ENCODE measurements at places on chromosomes 11 and 22.
A peak's percentile ranks its signal among the peaks of the same experiment; 100 is the strongest.

DNA sequence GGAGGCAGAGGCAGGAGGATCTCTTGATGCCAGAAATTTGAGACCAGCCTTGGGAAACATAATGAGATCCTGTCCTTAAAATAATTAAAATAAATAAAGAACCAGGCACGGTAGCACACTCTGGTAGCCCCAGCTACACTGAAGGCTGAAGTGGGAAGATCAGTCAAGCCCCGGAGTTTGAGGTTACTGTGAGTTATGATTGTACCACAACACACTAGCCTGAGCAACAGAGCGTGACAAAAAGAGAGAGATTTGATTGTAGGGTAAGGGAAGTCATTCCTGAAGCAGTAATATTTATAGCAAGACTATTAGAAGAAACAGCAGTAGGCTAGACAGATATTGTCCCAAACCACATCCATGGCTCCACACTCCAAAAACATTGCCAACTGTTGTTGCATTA lies 1408.4 kb upstream of the TENM4 start:
- H3K27me3 ChIP-seq = no peaks in the 10 kb centered on the region
- H3K36me3 ChIP-seq = no peaks in the 10 kb centered on the region
- H3K4me1 ChIP-seq = no peaks in the 10 kb centered on the region

GRCh38 chr11:102729849-102730815 lies 5.4 kb upstream of the MMP8 start:
- no peaks in the 10 kb centered on the region for H3K27me3 ChIP-seq
- DNase-seq = no peak
- H3K27ac ChIP-seq = no peak overlapping the region
- H3K4me3 ChIP-seq = no peak overlapping the region

DNA sequence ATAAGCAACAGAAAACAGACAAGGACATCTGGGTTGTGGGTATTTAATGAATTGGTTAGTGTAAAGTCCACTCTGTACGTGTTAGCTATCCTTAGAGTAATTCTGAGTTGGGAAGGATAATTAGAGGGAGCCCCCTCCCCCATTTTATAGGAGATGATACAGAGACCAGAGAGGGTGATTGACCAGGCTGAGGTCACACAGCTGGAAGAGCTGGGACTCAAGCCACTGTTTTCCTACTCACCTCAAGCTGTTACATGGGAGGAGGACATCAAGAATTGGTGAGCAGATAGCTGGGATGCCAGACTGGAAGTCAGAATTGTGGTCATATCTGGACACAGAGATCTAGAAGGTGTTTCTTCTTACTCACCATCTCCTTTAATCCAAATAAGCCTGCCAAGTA lies 8.7 kb upstream of the NPTXR start:
- no peaks in the 10 kb centered on the region for H3K27me3 ChIP-seq
- no peaks in the 10 kb centered on the region for H3K36me3 ChIP-seq
- H3K4me3 ChIP-seq = no peak overlapping the region
- H3K4me1 ChIP-seq = no peaks in the 10 kb centered on the region

- DNase-seq = no peak
- H3K27me3 ChIP-seq = no peaks in the 10 kb centered on the region
- no peaks in the 10 kb centered on the region for H3K4me1 ChIP-seq
- peak overlapping the region; percentile 60 for H3K27ac ChIP-seq
- H3K36me3 ChIP-seq = no peaks in the 10 kb centered on the region
Observed at GRCh38 chr11:121067453-121067852, 33.6 kb upstream of the TECTA start.

DNA sequence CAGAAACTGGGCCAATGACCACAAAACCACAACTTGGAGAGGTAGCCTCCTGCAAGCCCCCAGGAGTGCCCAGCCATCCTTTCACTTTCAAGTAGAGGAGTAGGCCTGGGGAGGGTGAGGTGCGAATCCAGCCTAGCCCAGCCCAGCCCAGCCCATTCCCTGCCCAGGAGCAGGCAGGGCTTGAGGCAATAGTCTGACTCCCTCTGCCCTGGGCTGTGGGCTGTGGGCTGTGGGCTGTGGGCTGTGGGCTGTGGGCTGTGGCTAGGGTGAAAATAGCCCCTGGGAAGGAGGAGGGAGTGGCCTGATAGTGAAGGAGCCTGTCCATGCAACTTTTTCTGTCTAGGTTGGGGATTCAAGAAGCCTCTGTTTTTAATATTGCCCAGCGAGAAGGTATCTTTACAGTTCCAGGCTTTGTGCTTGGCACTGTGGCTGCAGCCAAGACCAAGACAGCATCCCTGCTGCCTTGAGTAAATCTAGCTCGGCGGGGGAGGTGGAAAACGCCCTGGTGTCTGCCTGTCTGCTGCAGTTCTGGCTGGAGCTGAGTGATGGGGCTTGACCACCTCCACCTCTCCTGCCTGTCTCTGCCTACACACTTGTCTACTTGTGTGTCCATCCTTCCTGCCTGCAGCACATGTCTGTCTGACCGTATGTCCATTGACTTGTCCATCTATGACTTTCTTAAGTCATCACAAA lies 40.7 kb downstream of the LMO1 start:
- no peak overlapping the region for H3K27ac ChIP-seq
- no peak overlapping the region for H3K4me3 ChIP-seq
- no peak for DNase-seq
- peaks cover 3% of the 10 kb centered on the region for H3K4me1 ChIP-seq

GRCh38 chr11:34027516-34028408 lies 23.8 kb upstream of the CAPRIN1 start:
- H3K36me3 ChIP-seq = no peaks in the 10 kb centered on the region
- no peaks in the 10 kb centered on the region for H3K4me1 ChIP-seq
- H3K27me3 ChIP-seq = no peaks in the 10 kb centered on the region
- H3K27ac ChIP-seq = peak overlapping the region; percentile 85

GRCh38 chr11:21710809-21711208 lies 482.1 kb upstream of the ANO5 start:
- no peaks in the 10 kb centered on the region for H3K36me3 ChIP-seq
- no peak for DNase-seq
- H3K27ac ChIP-seq = no peak overlapping the region
- H3K4me1 ChIP-seq = no peaks in the 10 kb centered on the region

GRCh38 chr22:44063462-44064371 lies 39.6 kb downstream of the PARVB start:
- DNase-seq = no peak
- no peaks in the 10 kb centered on the region for H3K4me1 ChIP-seq
- H3K27me3 ChIP-seq = no peaks in the 10 kb centered on the region
- H3K27ac ChIP-seq = no peak overlapping the region
- H3K4me3 ChIP-seq = no peak overlapping the region

- H3K36me3 ChIP-seq = no peaks in the 10 kb centered on the region
- H3K27me3 ChIP-seq = no peaks in the 10 kb centered on the region
- peaks cover 13% of the 10 kb centered on the region for H3K4me1 ChIP-seq
- H3K27ac ChIP-seq = peak overlapping the region; percentile 77
- no peak overlapping the region for H3K4me3 ChIP-seq
Observed at GRCh38 chr22:37547251-37547741, 13.0 kb upstream of the CDC42EP1 start.

- no peak overlapping the region for H3K27ac ChIP-seq
- no peaks in the 10 kb centered on the region for H3K4me1 ChIP-seq
- H3K36me3 ChIP-seq = no peaks in the 10 kb centered on the region
Observed at GRCh38 chr11:133936592-133936991, 20.2 kb downstream of the IGSF9B start.

GRCh38 chr11:41121600-41121999 lies 337.9 kb downstream of the LRRC4C start:
- H3K27ac ChIP-seq = no peak overlapping the region
- DNase-seq = no peak
- no peak overlapping the region for H3K4me3 ChIP-seq

DNA sequence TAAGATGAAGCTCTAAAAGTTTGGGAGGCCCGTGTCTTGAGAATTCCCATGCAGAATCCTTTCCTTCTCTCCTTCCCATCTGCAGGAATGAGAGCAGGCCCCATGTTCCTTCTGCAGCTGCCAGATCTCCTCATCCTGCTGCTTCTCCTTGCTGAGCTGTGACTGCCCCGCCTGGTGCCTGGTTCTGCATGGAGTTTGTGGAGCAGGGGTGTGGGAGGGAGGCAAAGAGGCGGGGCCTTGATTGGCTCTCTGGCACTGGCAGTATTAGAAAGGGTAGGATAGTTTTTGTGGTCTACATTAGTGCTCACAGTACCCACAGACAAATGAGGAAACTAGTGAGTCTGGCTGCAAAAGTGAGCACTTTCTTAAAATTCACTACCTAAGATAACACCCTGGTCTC lies 91.1 kb upstream of the CLPB start:
- no peak overlapping the region for H3K27ac ChIP-seq

GRCh38 chr11:40986320-40986719 lies 473.1 kb downstream of the LRRC4C start:
- H3K4me3 ChIP-seq = no peak overlapping the region
- DNase-seq = no peak
- H3K27me3 ChIP-seq = no peaks in the 10 kb centered on the region
- H3K27ac ChIP-seq = no peak overlapping the region

- no peaks in the 10 kb centered on the region for H3K27me3 ChIP-seq
- H3K36me3 ChIP-seq = no peaks in the 10 kb centered on the region
- DNase-seq = no peak
- no peaks in the 10 kb centered on the region for H3K4me1 ChIP-seq
- H3K4me3 ChIP-seq = no peak overlapping the region
- no peak overlapping the region for H3K27ac ChIP-seq
Observed at GRCh38 chr22:50569896-50570535, 7.3 kb upstream of the SYCE3 start.

DNA sequence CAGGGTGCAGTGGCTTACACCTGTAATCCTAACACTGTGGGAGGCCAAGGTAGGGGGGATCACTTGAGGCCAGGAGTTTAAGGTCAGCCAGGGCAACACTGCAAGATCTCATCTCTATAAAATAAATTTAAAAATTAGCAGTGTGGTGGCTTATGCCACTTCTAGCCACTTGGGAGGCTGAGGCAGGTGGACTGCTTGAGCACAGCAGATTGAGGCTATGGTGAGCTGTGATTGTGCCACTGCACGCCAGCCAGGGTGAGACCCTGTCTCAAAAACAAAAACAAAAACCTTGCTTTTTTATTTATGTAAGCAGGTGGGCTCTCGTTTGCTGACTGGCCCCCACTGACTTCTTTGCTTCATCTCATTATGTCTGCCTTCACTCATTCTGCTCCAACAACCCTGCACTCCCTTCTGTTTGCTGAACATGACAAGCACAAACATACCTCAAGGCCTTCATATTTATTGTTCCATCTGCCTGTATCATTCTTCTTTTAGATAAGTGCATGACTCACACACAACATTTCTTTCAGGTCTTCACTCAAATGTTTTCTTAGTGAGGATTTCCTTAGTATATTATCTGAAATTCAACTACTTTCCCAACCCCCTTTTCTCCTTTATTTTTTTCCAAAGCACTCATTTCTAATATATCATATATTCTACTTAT lies 32.4 kb upstream of the CLNS1A start:
- H3K36me3 ChIP-seq = no peaks in the 10 kb centered on the region
- H3K4me1 ChIP-seq = no peaks in the 10 kb centered on the region
- H3K27me3 ChIP-seq = no peaks in the 10 kb centered on the region
- H3K4me3 ChIP-seq = no peak overlapping the region
- DNase-seq = no peak

Data from colonic mucosa (tissue), 4 donors.